ENCODE measurements at places on chromosomes 12 and 14.
A peak's percentile ranks its signal among the peaks of the same experiment; 100 is the strongest.

GRCh38 chr14:70416338-70416724 lies 559 bp downstream of the SYNJ2BP start:
- no peak for DNase-seq

GRCh38 chr12:91551927-91552326 lies 369.3 kb upstream of the DCN start:
- no peak for DNase-seq

GRCh38 chr12:25005376-25005775 lies 56.5 kb upstream of the BCAT1 start:
- no peak for DNase-seq

- DNase-seq, result no peak
These were observed 63.3 kb downstream of the EP400 start for GRCh38 chr12:132012919-132013568.

DNA sequence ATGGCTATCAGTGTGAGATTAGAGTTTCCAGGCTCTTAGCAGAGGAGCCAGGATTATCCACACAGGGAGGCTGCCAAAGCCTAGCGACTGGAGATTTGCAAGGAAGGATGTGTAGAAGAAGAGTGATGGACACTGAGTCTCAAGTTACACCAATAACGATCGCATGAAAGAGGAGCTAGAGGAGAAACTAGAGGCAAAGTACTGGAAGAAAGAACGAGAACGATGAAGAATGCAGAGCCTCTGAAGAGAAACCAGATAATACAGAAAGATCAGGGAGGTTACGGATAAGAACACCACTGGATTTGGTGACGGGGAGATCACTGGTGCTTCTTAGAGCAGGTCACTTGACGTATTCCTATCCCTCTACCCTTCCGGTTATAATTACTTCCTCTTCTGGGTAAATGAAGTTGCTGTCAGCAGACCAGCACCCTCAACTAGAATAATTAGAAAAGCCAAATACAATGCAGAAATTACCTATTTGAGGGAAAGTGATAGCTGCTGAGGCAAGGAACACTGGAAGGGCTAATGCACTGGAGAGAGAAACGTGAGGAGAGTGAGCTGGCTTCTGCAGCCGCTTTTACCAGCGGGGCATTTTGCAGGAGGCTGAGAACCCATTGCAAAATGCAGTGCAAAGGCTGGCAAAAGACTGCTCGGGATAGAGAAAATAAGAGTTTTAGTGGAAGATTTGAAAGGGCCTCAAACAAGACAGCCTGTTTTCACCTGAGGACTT lies 93.1 kb upstream of the HIF1A start:
- DNase-seq, result no peak

- no peak for DNase-seq
These were observed 97.0 kb downstream of the SCARB1 start for GRCh38 chr12:124766727-124767065.

- DNase-seq, result no peak
These were observed 54.9 kb downstream of the SPATS2 start for GRCh38 chr12:49422114-49422513.

DNA sequence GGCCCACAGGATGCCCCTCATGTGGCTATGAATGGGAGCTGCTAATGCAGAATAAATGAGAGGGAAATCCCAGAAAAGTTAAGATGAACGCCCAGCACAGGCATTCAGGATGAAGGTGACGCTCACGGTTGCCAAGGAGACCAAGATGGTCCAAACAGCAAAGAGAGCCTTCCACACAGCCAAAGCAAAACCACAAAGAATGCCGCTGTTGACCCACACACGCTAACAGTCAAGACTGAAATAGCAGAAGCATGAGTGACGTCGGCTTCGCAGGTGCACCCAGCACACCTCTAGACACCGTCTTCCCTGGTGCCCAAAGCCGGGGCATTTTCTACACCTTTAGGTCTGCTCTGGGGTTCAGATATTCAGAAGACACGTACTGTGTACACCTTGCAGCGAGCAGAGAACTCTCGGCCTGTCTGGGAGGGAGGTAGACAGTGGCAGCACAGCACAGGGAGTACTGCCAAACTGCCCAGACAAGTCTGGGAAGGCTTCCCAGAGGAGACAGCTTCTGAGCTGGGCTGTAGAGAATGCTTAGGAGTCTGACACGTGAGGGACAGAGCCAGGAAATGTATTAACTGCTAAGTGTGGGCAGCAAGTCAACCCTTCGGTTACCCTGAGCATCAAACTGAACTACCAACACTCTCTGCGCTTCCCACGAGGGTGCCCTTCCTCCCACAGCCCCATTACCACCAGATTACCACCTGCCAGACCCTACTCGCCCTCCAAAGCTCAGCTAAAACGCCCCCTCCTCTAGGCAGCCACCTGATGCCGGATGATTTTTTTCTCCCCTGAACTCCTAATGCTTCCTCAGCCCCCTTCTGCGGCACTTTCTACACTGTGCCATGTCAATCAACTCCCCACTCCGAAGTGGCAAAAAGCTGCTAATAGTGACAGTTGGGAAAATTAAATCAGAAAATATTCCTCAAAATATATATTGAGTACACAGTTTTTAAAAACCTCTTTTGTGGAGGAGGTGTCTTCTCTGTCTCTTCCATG lies 50.1 kb downstream of the CCDC88C start:
- DNase-seq, result no peak

DNA sequence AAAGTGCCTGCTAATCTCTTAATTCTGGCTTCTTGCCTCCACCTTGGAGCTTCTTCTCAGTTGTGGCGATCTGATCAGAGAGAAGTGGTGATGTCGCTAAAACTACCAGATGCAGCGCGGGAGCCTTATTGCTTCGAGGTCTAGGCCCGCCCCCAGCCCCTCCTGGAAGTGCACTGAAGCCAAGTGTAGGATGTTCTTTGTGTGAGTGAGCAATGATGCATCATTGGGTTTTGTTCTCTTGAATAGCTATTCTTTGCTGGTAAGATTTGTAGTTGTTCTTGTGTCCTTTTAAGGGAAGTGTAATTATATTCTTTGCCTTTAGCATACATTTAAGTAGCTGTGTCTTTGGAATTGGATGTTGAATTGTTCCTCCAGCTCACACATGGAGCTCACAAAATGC lies 35.8 kb downstream of the MTHFD1 start:
- DNase-seq, result no peak

DNA sequence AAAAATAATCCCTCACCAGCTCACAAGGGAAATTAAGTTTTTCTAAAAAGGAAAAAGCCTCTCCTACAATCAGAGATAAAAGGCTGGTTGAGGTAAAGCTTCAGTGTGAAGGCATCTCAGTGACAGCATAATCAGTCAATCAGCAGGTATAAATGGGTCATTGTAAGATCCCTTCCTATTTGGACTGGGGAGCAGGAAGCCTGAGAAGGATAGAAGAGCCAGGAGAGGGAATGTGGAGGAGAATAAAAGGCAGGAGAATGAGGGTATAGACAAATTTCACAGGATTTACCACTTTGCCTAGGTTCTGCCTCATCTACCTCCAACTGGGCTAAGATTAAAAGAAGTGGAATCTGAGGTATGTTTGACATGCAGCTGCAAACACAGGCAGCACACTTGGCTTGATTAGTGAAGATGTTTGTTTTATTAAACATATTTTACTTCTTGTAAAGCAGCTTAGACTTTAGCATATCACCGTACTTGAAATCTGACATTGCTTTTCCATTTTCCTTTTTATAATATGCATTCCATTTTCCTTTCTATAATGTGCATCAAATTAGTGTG lies 479.1 kb upstream of the USP15 start:
- no peak for DNase-seq

- no peak for DNase-seq
These were observed 32.6 kb upstream of the PLEKHG3 start for GRCh38 chr14:64671591-64671990.

- DNase-seq, result no peak
These were observed 195.8 kb upstream of the CAND1 start for GRCh38 chr12:67073336-67073735.

- no peak for DNase-seq
These were observed 202.0 kb upstream of the KRR1 start for GRCh38 chr12:75713434-75713833.

DNA sequence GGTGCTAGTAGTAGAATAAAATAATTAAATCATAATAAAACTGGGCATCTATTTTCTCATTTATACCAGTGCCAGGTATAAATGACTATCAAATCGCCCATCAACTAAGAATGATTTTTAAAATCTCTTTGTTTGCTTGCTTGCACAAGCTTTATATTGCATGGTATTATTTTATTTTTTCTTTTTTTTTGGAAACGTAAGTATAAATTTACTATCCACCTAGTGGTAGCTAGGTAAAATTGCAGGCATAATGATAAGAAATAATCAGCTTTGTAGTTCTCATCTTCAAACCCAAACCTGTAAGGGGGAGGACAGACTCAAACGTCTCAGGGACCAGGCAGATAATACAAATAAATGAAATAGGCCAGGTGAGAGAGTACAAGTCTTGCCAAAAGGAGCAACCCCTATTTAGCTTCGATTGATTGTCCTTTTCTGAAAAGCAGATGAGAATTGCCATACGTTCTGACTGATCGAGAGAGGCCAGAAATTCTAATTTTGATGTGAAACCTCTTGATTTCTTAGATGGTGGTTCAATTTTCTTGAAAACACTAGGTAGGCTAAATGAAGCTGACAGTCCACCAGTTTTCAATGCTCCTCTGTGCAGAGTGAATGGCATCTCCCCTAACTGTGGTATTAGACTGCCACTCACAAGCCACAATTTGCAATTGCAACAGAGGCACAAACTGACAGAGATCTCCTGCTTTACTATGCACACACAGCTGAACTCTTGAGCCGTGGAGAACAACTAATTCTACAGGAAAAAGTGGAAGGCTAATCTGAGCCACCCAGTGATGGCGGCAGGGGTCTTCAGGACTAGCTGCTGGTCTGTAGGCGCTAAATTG lies 189.3 kb downstream of the DACT1 start:
- DNase-seq, result no peak

DNA sequence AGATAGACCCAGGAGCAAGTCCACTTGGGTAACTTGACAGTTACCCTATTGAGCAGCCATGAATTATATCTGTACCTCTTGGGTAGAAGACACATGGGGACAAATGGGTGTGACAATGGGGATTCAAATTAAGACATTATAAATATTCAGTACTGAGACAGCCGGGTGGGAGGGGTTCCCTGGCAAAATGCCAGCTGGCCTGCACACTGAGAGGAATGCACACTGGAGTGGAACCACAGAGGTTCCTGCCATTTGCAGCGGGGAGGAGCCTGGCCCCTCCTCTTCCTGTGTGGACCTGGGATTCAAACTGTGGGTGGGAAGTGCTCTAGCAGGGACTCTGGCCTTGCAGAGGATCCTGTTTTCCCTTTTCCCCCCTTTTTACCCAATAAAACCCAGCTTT lies 118.7 kb upstream of the CDKN3 start:
- no peak for DNase-seq

- DNase-seq, result no peak
These were observed 3.7 kb downstream of the SIVA1 start for GRCh38 chr14:104756477-104757237.

DNA sequence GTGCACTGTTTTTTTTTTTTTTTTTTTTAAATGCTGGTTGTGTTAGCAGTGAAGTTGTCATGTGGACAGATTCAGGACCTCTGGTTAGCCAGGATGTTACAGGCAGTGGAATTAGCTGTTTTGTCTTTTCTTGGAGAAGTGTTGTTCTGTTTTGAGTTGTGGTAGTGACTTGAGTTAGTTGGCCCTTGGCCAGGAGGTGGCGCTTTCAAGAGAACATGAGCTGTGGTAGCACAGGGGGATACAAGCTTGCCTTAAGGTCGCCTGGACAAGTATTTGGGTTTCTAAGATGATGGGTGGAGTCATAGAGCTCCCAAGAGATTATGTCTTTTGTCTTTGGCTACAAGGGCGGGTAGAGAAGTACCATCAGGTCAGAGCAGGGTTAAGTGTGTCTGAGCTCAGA lies 33.3 kb upstream of the CCDC198 start:
- DNase-seq, result no peak

- no peak for DNase-seq
These were observed 17.8 kb downstream of the TAOK3 start for GRCh38 chr12:118354903-118355302.

- DNase-seq, result no peak
These were observed 1095.9 kb downstream of the TMEM121 start for GRCh38 chr14:106622200-106622745.

- DNase-seq, result no peak
These were observed 14.3 kb upstream of the PTGER2 start for GRCh38 chr14:52299692-52300278.

GRCh38 chr12:99695050-99695449 lies 47.5 kb downstream of the GARIN6 start:
- DNase-seq, result no peak

DNA sequence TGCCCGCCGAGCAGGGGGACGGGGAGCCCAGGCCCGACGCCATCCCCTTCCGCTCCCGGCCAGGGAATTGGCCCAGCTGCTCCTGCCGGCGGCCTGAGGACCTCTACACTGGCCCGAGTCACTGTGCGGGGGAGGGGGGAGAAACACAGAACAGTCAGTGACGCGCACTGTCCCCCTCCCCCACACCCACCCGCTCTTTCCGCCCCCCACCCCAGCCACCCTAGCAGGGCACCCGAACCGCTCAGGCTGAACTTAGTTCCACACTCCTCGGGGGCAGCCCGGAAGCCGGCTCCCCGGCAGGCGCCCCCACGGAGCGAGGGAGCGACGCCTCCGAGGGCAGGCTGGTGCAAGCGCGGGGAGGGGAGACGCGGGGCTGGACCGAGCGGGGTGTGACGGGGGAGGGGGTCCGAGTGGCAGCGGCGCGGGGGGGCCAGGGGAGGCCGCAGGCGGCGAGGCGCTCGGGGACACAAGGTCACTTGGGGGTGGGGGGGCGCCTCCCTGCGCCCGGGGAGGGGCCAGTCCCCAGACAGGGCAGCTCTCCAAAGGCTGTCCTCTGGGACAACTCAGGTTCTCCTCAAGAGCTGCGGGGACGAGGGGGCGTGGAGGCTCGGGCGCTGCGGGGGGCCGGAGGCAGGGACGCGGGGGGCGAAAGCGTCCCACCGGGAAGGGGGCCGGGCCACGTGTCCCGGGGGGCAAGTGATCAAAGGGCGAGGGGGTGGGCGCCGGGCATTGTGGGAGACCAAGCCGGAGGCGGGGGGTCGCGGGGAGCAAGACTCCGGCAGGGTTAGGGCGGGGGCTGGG lies 648 bp downstream of the CHD4 start:
- DNase-seq, result peak; percentile 44

DNA sequence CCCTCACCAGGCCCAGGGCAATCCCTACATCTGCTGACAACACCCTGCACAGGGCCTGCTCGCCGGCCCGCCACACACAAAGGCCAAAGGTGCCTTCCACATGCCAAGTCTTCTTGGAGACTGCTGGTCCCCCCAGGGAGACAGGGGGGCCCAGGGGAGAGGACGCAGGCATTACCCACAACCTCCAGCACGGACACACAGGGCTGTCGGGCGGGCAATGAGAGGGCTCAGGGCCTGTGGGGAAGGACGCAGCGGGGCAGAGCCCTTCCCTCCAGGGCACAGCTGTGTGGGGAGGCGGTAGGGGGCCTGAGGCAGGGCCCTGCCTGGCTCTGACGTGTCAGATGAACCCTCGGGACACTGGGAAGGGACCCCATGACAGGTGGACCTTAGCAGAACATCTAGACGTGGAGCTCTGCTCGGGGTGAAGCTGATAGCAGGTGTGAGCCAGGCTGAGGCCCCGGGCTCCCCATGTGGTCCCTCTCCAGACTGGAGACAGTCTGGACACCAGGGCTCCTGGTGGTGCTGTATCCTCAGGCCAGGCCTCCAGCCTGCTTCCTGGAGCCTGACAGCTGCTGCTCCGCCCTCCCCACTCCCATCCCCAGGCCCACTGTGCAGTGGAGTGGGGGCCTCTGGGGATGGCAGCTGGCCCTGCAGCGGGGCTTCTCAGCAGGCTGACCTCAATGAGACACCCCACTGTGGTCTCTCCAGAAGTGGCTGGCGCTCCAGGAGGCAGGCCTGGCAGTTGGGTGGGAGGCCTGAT lies 31.6 kb upstream of the NUDT14 start:
- no peak for DNase-seq

- DNase-seq, result no peak
These were observed 128.4 kb downstream of the TTC8 start for GRCh38 chr14:88952901-88953300.

Measured in mesothelial cell of epicardium (in vitro differentiated cells).